EH (cell line): ENCODE measurements at places on chromosomes 16 and 17.

DNA sequence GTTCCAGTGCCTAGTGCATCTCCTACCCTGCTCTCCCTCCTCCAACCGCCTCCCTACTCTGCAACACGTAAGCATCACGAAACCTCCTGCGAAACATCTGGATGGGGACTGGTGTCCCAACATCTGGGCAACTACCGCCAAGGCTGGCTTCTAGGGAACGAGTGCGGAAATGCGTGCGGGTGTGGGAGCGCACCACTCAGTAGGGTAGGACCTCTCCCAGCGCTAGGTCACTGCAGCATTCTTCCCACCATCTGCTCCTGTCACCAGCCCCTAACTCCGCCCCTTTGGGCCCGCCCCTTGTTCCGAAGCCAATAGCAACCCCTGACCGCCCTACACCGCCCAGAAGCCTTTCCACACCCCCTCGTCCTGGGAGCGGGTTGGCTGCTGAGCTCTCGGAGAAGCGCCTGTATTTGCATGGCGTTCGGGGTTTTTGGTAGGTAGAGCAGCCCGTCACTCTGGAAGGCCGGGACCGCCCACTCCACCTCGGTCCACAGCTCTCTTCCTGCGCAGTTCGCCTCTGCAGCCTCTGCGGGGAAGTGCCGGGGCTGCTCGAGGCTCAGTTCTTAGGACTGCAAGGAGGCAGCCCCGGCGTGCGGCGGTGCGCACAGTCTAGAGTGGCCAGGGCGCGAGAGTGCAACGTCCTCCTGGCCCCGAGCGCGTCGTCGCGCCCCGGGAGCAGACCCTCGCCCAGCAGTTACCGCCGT, at the start of gene HS3ST3B1:
Gene HS3ST3B1 (plus strand): TSS at position 507 of the 704 bp plus-strand sequence. CDS start 438 bp downstream, outside the sequence.
- peak; percentile 100 for DNase-seq

GRCh38 chr16:51490866-51491265, 339.8 kb upstream of the SALL1 start:
- peak; percentile 15 for DNase-seq

- no peak for DNase-seq
These were observed 123.0 kb upstream of the CACNG5 start for GRCh38 chr17:66711881-66712321.

GRCh38 chr16:77221482-77221881, 22.3 kb downstream of the SYCE1L start:
- no peak for DNase-seq

GRCh38 chr16:31268891-31269290, 9.1 kb downstream of the ITGAM start:
- no peak for DNase-seq

DNA sequence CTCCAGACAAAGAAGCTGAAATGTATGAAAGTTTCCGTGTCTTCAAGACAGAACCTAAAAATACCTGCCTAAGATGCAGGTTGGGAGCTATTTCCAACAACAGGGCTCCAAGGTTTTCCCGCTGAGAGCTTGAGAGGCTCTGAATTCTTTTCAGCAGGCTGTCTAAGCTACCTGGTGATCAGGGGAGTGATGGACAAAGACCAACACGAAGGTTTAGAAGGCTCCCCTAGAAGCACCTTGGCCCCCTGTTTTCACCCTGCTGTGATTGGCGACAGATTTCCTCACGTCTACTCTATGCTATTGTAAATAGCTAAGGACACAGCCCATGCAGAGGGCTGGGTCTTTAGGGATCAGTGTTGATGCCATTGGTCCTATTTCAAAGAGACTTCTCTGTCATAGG, 275.2 kb upstream of the SALL1 start:
- no peak for DNase-seq

GRCh38 chr17:79797492-79798298, 818 bp upstream of the CBX8 start:
- no peak for DNase-seq

- no peak for DNase-seq
These were observed 26.0 kb downstream of the TMEM204 start for GRCh38 chr16:1559446-1559975.

- DNase-seq, result no peak
These were observed 28.0 kb downstream of the PRKCB start for GRCh38 chr16:23863511-23864422.

DNA sequence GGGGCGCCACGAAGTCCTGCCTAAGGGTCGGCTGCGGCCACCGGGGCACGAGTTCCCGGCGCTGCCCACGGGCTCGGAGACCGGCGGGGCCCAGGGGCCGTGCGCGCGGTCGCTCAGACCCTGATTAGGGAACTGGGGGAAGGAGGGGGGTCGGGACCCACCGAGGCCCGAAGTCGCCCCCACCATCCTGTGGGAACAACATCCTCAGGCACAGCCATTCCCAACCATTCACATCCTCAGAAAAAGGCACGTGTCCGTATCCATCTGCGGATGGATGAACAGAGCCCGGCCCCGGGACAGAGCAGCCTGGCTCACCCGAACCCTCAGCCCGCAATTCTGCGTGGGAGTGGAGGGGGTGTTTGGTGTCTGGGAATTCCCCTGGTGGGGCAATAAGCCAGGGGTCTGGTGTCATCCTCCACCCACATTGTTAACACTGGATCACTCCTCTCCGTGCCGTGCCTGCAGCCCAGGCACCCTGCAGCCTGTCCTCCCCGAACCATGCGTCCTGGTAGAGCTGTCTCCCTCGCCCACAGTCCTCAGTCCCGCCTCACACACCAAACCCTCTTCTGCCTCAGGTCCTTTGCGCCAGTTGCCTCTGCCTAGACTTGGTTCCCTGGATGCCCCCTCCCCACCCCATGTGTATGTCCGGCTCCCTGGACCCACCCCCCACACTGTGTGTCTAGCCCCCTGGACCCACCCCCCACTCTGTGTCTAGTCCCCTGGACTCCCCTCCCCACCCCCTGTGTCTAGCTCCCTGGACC, 789 bp upstream of the CCDC57 start:
- DNase-seq, result peak; percentile 84

GRCh38 chr17:16342979-16343378, 10.3 kb downstream of the CENPV start:
- DNase-seq, result peak; percentile 61

- DNase-seq, result no peak
These were observed 24.7 kb upstream of the PSMD7 start for GRCh38 chr16:74271872-74272271.

GRCh38 chr17:52106638-52107261, 51.8 kb downstream of the CA10 start:
- DNase-seq, result peak; percentile 27

DNA sequence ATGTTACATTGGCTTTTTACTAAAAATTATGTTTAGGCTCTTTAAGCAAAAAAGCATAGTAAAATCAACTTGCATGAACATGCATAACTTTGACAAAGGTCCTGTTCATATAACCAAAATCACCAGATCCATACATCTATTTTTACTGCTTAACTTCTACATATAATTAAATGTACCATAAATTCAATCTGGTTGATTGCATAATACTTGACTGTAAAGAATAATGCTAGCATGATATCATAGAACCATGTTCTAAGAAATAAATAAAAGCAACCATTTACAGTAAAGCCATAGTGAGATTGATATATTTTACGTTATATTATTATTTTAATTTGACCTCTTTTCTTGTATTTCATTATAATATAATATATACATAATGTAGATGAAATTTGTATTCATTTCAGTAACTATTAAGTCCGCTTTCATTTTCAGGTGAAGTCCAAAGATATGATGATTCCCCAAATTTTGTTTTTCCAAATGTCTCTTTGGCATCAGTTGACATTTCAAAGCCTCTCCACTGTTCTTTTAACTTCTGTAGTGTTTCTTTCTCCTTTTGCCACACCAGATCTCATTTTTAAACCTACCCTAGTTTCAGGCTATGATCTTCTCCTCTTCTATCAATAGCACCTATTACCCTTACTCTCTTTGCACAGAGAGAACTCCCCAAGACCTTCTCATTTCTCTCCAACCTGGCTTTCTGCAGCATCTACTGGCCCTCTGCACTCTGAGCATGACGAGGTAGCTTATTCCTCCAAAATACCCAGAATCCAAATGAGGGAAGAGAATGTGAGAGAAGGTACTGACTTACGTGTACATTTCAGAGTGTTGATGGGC, 1.8 kb downstream of the APOH start:
- DNase-seq, result no peak

DNA sequence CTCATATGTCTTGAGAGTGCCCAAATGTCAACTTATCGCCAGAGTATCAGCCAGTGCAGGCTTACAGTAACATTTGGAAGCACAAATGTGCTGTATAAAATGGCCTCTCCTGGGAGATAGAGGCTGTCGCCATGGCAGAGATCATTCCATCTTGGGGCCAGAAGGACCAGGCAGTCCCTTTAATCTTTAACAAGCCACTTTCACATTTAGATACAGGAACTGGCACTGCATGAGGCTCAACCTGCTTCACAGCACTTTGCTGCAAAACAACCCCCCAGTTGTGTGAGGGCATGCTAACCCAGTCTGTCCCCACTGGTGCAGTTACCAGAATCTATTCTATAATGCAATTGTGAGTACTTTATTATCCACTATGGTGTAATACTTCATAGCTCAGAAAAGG, 4.7 kb upstream of the RFFL start:
- DNase-seq, result no peak

DNA sequence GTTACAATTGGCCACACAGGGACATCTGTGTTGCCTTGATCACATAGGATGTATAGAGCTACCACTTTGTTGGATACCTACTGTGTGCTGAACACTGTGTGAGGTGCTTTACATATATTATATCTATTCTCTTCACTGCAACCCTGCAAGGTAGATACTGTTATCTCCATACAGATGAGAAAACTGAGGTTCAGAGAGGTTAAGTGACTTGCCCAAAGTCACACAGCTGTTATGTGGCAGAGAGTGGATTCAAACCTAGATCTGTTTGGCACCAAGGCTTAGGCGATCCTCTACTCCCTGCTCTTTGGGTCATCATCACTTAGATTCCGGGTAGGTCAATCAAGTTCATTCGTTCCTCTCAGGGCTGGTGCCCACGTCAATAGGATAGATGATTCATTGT, 260.5 kb upstream of the IRX3 start:
- DNase-seq, result no peak

DNA sequence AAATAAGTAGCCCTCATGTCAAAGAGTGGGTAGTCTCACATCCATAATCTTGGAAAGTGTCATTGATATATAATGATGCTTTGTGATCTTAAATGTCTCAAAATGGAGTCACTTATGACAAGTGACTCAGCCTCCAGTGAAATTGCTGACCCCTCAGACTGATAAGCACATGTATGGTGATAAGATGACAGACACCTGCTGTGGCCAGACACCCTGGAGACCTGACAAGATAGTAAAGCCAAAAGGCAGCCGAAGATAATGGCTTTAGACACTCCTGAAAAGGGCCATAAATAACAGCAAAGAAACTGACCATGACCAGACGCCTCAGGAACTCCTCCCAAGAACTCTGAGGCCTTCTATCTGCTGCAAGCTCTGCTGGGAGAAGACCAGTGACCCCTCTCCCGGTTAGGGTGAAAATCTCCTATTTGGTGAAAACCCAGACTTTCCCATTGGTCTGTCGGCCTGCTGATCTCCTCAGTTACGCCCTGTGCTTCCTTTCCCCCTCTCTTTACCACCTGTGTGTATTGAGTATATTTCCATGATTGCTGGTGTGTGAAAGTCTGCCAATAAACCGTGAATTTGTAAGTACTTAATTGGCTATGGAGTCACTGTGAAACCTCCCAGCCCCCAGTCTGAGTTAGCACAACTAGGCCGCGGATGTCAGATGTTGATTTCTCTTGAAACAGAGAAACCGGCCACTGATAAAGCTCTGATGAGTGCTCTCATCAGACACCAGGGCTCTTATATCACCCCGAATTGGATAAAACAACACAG, 226.7 kb upstream of the MYOCD start:
- no peak for DNase-seq

GRCh38 chr16:4317532-4318450, 1.9 kb downstream of the GLIS2 start:
- DNase-seq, result peak; percentile 28

DNA sequence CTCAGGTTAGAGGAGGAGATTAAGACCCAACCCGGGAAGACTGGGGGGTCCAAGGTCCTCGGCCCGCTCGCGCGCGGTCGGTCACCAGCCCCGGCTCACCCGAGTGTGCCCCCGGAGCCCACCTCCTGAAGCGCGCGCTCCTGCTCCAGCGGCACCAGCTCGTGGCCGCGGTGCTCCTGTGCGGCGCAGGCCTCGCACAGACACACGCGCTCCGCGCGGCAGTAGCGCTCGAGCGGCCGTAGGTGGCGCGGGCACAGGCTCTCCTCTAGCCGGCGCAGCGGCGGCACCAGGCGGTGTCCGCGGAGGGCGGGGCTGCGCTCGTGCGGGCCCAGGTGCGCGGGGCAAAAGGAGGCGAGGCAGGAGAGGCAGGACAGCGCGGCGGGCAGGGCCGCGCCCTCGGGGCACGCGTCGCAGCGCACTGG, 618 bp downstream of the TRIM47 start:
- DNase-seq, result peak; percentile 73

GRCh38 chr17:42463976-42464400, 5.3 kb downstream of the ATP6V0A1 start:
- no peak for DNase-seq

- peak; percentile 51 for DNase-seq
These were observed 118.4 kb downstream of the VPS53 start for GRCh38 chr17:596287-596686.

DNA sequence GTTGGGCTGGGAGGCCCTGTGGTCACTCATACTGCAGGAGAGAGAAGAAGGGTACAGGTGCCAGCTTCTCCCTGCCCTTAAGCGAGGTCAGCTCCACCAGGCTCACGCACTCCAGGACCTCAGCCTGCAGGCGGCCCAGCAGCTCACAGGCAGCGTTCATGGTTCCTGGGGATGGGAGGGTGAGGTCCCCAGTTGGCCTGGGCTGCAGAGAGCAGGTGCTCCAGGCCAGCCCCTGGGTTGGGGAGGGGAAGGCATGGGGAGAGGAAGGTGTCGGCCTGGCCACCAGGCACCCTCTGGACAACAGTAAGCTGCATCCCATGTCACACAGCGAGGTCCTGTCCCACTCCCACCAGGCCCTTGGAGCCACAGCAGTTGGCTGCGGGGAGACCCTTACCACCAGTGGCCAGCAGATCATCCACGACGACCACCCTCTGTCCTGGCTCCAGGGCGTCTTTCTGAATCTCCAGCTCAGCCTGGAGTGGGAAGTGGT, 2.0 kb downstream of the APRT start:
- no peak for DNase-seq

GRCh38 chr16:87701505-87701921, 64.3 kb downstream of the KLHDC4 start:
- no peak for DNase-seq

GRCh38 chr17:44960691-44961090, 7.4 kb downstream of the C1QL1 start:
- no peak for DNase-seq
